Endothelial cell of umbilical vein (primary cell): ENCODE measurements at places on chromosomes 6 and 20. TPM values are rescaled to one million over a fixed set of nuclear protein-coding genes. Genes with fewer than 3 reads are reported as not detected.

GRCh38 chr6:22605736-22606135 lies 36.4 kb downstream of the HDGFL1 start:
- no peak overlapping the region for H3K4me3 ChIP-seq
- no peaks in the 10 kb centered on the region for H3K4me1 ChIP-seq
- no peak overlapping the region for H3K27ac ChIP-seq
- H3K27me3 ChIP-seq: no peaks in the 10 kb centered on the region
- DNase-seq: no peak

DNA sequence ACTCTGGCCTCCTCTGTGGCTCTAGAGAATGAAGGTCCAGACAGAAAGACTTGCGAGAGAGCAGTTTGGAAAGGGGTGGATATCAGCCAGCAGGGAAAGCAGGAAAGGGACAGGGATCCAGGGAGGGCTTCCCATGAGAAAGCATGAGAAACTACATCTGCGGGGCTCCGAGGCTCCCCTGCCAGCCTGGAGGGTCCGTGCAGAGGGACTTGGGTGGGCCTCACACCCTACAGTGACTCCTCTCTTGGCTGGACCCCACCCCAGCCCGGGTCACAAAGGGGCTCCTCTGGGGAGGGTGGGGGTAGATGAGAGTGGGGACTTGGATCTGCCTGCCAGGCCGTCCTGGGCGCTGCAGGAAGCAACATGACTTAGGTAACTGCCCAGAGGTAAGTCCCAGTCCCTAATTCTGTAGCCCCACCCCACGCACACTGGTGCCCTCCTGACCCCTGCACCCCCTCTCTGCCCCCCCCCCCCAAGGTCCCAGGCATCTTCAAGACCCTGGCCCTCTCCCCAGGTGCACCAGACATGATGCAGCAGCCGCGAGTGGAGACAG lies at the start of gene TMEM239:
TMEM239 (plus strand) TSS at position 335 of the 553 bp plus-strand sequence; CDS start at position 526, 191 bp downstream.
- DNase-seq: no peak
- no peaks in the 10 kb centered on the region for H3K36me3 ChIP-seq
- no peaks in the 10 kb centered on the region for H3K4me1 ChIP-seq
- no peak within 1 kb of the TSS for H3K27ac ChIP-seq

GRCh38 chr20:63312690-63313348 lies 19.8 kb downstream of the COL20A1 start:
- H3K36me3 ChIP-seq: no peaks in the 10 kb centered on the region
- H3K4me3 ChIP-seq: no peak overlapping the region
- no peak overlapping the region for H3K27ac ChIP-seq
- no peaks in the 10 kb centered on the region for H3K27me3 ChIP-seq
- no peaks in the 10 kb centered on the region for H3K4me1 ChIP-seq

SLC22A16 gene
- not detected in 2 replicates for total RNA-seq

C6orf52 gene
- not detected in 2 replicates for total RNA-seq

RAET1L gene
- total RNA-seq: not detected in 2 replicates
